ENCODE measurements at places on chromosomes 16 and 17.

DNA sequence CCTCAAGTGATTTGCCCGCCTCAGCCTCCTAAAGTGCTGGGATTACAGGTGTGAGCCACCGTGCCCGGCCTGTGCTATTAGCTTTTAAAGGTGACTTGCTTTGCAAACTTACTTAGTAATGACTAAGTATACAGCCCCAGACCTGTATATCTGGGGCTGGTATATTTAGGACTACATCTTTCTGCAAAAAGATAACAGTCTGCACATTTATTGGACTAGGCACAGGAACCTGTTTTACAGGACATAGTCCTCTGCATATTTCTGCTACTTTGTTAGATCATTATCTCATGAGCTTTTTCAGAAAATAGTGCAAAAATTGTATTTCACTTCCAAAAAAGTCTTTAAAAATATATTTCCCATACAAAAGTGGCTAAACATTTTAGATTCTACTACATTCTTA, 1.3 kb downstream of the KRT24 start:
- DNase-seq: no peak

- DNase-seq: no peak
These were observed 97.5 kb downstream of the TANGO6 start for GRCh38 chr16:68940816-68941215.

- no peak for DNase-seq
These were observed 84.0 kb upstream of the DNAH17 start for GRCh38 chr17:78661093-78661770.

DNA sequence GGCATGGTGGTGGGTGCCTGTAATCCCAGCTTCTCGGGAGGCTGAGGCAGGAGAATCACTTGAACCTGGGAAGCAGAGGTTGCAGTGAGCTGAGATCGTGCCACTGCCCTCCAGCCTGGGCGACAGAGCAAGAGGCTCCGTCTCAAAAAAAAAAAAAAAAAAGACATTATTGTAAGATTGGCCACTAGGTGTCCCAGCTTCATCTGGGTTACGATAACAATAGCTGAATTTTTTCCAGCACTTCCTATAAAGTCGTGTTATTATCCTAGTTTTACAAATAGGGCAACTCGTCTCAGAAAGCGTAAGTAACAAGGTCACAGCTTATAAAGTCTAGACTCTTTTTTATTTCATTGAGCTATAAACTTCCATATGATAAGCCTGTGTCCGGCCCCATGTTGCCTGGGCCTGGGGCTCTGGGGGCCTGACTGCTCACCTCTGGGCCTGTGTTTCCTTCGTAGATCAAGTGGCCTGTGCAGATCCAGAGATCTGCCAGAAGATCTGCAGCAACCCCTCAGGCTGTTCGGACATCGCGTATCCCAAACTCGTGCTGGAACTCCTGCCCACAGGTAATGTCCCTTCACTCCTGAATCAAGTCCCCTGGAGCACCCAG, 60.5 kb downstream of the SLC5A11 start:
- no peak for DNase-seq

DNA sequence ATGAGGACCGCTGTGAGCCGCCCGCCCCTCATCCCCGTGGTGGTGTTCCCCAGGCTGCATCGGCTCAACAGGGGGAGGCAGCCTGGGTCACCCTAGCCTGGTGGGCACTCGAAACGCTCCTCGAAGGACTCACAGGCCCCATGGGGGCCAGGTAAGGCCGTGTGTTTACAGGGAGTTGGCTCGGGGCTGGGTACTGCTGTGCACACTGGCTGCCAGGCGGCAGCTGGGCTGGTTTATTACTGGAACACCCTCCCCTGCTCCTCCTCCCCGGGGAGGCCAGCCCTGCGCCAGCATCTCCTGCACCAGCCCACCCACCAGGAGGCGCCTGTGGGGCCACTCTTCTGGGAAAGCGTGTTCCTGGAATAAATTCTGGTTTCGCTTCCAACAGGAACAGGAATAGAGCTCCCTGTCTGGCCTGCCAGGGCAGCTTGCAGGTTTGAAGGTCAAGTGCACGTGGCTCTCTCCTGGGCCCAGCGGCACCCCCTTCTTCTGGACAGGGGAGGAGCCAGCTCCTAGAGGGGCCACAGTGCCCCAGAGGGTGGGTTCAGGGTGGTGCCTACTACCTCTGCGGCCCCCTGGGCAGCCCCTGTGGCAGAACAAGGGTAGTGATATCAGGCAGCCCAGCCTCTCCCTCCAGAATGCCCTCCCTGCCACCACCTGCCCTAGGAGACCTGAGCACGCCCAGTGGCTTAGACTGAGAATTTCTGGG, 11.3 kb downstream of the MCRIP1 start:
- DNase-seq: peak; percentile 37

GRCh38 chr16:83807327-83807709, 460 bp upstream of the HSBP1 start:
- no peak for DNase-seq

GRCh38 chr17:31200287-31200686, 96.8 kb downstream of the OMG start:
- no peak for DNase-seq

- DNase-seq: peak; percentile 22
These were observed 10.2 kb upstream of the ETV4 start for GRCh38 chr17:43556292-43556691.

GRCh38 chr17:6548578-6549330, 7.6 kb downstream of the PITPNM3 start:
- DNase-seq: no peak

GRCh38 chr17:46862949-46863348, 11.6 kb downstream of the WNT9B start:
- DNase-seq: no peak

DNA sequence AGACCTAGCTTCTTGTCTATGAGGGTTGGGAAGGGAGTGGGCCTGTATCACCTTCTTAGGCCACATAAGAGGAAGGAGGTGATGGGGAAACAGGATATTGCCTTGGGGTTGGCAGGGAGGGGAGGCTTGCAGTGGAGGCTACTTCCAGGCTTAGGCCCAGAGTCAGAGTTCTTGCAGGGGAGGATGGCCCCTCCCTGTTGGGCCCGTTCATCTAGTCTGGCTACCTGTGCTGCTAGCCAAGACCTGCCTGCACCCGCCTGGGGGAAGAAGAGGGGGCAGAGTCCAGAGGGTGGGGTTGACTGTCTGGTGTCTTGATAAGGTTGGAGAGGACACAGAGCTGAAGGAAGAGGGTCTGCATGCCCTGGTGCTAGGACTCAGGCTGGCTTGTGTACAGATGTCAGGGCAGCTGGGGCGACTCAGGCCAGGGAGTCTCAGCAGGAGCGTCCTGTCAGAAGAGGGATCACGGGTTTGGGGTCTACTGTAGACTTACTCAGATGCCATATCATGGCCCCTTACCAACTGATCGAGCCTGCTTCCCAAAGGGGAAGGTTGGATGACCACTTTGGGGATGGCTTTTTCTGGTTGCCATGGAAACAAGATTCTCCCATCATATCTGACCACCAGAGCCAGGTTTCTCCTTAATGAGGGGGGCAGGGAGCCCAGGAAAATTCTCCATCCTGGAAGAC, 5.3 kb downstream of the KDM6B start:
- no peak for DNase-seq
